Right kidney (tissue), 9 donors: ENCODE measurements at places on chromosomes 2 and 18.

DNA sequence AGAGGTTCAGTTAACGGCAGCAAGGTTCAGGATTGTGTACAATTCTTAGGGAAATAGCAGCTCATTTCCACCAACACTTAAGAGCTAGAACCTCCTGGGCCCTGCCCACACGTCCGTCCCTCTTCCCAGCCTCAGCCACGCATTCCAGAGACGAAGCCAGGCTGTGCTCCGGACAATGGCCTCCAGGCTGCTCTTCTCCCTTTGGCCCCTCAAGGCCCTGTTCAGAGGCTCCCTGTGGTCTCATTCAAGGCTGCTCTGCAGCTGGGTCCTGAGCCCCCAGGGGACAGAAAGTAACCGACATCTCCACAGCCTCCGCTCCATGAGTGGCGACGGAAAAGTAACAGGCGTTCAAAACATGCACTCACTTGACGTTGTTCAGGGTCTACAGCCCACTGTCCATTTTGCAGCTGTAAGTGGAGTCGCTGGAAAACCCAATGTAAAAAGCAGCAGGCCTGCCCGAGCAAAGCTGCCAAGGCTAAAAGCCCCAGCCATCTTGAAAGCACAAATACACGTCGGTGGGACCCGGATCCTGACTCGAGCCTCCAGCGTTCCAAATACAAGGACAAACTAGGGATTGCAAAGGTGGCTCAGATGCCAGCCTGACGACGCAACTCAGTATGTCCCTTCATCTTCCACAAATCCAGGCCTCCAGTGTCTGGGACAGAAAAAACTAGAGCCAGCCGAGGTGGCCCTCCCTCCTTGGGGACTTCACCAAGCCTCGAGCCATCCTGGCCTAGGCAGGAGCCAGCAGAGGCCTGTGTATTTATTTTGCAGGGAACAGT lies 76.9 kb downstream of the NDUFA10 start:
- DNase-seq = no peak

GRCh38 chr2:152051436-152051835 lies 47.4 kb downstream of the CACNB4 start:
- no peak for DNase-seq

DNA sequence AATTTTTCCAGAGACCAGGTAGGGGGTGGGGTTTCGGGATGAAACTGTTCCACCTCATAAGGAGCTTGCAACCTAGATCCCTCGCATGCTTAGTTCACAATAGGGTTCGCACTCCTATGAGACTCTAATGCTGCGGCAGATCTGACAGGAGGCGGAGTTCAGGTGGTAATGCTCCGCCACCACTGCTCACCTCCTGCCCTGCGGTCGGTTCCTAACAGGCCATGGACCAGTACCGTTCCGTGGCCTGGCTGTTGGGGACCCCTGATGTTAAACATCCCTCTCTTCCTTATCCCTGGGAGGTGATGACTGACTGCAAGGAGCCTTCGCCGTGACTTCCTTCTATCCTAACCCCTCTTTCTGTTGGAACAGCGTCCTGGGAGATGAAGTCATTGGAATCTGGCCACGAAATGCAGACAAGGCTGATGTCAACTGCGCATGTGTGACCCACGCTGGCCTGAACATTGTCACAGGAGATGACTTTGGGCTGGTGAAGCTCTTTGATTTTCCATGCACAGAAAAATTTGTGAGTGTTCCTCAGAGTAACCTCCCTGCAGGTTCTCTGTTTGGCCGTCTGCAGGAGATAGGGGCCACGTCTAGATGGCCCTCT lies 82.4 kb downstream of the RTN4 start:
- no peak for DNase-seq

DNA sequence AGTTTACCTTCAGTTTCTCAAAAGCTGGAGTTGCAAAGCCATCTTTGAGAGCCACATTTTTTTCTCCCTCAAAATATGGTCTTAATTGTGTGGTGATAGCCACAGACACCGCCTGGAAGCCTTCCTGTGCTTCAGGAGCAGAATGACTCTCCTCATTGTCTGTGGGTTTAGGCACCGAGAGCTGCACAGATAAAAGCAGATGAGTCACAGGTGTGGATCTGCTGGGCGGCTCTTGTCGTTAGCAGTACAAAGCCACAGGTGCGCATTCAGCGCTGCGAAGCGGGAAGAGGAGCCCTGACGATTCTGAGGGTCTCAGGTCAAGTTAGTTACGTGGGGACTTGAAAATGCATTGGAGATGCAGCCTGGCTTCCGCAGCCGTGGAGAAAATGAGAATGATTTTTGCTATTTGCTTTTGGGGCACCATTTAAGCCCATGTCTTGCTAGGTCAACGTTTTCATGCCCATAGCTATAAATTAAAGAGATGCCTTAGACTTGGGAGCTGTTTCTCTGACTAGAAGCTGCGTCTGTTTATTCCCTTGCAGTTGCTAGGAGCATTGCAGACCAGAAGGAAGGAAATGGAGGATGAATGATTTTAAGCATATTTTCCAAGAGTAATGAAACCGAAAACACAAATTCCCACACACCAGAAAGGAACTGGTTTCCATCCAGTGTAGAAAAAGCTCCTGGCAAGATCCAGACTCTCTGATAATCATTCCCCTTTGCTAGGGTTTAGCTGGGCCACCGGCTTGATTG lies 51.5 kb downstream of the KLHL29 start:
- DNase-seq = no peak

DNA sequence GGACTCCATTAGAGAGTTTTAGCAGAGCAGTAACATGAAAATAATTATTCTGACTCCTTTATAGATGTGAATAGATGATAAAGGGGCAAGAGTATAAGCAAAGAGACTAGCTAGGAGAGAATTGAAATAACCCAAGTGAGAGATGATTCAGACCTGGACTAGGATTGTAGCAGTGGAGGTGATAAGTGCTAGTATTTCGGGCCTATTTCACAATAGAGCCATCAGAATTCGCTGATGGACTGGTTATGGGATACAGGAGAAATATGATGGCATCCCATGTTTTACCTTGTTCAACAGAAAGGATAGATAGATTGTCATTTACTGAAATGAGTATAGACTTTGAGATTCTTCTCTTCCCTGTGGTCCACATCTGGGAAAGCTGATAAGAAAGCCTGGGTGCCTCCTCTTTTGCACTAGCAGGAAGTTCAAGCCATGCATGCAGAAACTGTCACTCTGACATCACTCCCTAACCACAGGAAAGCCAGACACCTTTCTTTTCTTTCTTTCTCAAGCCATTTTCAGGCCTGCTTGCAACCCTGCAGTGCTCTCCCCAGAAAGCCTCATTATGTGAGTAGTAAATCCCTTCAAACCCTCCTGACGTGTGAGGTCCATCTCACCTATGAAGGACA lies 25.3 kb downstream of the DYNAP start:
- DNase-seq = no peak

DNA sequence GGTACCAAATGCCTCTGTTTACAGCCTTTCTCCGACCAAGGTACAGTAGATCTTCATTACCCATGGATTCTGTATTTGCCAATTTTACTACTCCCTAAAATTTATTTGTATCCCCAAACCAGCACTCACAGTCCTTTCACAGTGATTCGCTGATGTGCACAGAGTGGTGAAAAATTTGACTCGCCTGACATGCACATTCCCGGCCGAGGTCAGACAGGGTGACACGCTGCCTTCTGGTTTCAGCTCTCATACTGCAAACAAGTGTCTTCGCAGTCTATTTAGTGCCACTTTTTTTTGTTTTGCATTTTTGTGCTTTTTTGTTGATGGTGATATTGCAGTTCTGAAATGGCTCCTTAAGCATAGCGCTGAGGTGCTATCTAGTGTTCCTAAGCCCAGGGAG lies 71.0 kb downstream of the MAPK4 start:
- DNase-seq = no peak

DNA sequence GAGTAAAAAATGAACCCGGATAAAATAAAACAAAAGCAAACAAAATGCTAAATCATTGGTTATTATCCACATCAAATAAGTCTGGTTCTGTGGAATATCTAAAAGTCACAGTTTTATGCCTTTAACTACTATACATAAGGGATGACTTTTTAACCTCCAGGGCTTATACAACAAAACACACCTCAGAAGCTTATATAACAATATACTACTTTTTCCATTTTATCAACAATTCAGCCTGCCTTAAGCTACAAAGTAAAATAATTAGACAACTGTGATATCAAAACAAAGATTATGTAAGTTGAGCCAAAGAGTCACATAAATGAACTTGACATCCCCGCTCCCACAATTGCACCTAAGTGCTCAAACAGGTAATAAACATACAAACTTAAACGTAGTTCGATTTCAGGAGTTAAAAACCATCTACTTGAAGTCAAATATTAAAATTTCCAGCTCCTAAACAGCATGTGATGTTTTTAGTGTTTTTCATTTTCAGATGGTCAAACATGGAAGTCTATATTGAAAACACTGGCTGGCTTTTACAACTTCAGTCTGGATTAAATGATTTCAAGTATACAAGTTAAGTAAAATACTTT lies 54.7 kb downstream of the ATIC start:
- DNase-seq = no peak

- DNase-seq = no peak
Observed at GRCh38 chr2:46832543-46832942, 83.1 kb downstream of the MCFD2 start.

DNA sequence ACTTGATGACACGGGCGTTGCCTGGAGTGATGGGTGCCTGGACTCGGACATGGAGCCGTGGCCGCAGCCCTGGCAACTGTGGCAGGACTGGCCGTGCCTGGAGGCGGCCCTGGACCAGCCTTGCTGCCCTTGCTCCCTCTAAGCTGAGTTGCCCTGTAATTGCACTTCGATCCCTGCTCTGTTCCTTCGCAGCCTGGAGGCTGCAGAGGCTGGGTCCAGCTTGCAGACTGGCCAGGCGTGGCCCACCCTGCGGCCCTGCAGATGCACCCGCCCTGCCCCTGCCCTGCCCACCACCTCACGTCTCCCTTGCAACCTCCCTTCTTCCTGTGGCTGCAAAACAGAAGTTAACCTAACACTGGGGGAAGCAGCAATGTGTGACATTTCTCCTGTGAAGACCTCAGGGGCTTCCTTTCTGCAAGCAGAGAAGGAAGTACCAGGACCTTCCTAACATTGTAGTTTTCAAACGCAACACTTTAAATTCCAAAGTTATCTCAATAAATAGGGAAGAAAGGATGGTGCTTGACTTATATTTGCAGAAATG lies 174.6 kb upstream of the TPO start:
- no peak for DNase-seq
